ENCODE measurements at places on chromosomes 7 and 10.

GRCh38 chr7:13105209-13105608 is 417.8 kb downstream of the ARL4A start:
- no peak for DNase-seq

GRCh38 chr7:21671859-21672258 is 129.0 kb downstream of the DNAH11 start:
- DNase-seq, result no peak

DNA sequence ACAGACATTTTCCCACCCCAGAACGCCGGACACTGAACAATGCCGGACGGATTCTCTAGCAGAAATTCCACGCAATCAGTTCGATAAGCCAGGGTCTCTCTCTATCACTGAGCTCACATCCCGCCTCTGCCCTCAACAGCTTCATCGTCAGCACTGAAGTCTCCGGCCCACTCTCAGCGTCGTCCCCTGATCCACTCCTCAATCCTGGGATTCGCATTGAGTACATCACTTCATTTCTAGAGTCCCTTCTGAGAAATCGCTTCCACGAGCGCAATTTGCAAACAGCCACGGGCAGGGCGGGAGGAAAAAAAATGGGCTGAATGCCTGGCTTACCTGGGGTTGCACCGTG is 365 bp downstream of the YME1L1 start:
- no peak for DNase-seq

DNA sequence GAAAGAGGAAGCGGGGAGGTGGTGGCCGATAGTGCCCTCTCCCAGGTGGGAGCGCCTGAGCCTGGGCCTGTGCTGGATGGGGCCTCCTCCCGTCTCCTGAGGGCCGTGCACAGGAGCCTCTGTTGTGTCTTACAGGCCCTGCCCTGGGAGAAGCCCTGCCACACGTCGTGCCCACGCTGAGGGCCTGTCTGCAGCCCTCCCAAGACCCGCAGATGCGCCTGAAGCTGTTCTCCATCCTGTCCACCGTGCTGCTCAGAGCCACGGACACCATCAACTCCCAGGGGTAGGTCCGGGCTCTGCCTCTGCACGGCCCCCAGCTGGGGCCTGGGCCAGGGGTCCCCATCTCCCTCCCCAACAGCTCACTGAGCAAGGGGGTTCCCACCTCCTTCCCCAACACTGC is 43.3 kb upstream of the PRKAR1B start:
- no peak for DNase-seq

- no peak for DNase-seq
Observed at GRCh38 chr7:128726059-128726736, 13.0 kb upstream of the CALU start.

- DNase-seq, result no peak
Observed at GRCh38 chr10:37789590-37789989, 67.8 kb downstream of the ZNF248 start.

DNA sequence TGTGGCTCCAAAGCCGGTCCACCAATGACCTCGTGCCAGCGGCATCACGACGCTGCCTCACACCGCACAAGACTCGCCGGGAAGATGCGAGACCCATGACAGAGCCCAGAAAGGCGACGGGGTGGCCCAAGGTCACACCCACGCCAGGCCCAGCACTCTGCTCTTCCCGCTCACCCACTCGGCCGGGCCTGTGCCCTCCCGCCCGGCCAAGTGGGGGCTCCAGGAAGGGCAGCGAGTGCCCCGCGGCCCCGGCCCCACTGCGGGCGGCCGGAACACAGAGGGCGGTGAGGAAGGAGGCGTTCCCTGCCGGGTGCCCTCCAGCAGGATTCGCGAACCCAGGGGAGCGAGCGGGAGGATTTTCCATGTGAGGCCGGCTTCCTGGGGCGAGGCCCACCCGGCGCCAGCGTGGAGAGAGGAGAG is 56.3 kb downstream of the PDGFA start:
- no peak for DNase-seq

DNA sequence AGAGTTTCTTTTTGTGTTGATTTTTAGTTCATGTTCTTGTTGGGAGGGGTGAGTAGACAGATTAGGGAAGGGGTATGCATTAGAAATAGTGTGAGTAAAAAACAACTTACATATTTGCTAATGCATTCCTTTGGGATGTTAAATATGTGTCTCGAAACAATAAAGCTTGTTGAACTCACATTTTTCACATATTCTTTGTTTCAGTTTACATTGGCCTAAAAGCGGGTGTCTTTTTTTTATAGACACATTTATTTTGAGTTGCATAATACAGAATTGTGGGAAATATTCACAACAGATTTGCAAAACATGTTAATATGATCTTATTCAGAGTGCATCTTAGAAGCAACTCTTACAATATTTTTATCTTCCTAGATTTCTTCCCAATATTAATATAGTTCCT is 337.5 kb upstream of the CNTNAP2 start:
- no peak for DNase-seq

- DNase-seq, result no peak
Observed at GRCh38 chr10:42875388-42875755, 92.8 kb downstream of the BMS1 start.

DNA sequence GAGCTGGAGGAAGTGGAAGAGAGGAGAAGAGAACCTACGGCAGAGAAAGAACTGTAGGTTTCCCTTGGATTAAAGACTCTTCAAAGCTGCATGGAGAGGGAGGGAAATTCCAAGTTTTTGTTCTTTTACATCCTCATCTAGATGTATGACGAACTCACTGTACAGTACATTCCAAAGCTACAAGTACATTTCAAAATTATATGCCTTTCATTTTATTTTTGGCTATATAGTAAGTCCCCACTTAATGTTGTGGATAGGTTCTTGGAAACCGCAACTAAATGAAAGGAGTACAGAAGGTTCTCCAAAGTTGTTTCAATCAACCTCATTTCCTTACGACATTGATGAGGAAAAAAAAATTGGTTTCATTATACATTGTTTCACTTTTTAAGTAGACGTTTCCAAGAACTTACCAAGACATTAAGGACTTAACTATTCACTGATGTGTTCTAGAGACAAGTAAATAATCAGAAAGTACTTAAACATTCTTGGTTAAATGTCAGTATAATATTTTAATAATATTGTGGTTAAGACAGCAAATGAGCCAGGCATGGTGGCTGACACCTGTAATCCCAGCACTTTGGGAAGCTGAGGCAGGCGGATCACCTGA is 16.1 kb upstream of the JMJD1C start:
- no peak for DNase-seq

- peak; percentile 20 for DNase-seq
Observed at GRCh38 chr10:119299531-119299930, 92.2 kb downstream of the GRK5 start.

DNA sequence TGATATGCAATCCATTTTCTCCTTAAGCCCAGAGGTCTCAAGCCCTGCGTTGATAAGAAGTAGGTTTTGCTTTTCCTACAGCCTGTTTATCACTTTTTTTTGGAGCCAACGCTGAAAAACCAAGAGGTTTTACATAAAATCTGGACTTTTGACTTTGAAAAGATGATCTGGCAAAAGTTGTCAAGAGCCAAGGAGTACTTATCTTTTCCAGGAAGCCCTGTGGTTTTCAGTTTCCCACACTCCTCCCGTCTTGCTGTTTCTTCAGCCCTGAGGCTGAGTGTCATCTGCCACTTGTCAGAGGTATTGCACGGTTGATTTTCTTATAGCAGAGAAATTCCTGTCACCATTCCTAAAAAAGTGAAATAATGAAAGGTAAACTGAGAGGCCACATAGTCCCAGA is 108.7 kb downstream of the TYW1 start:
- DNase-seq, result peak; percentile 3

GRCh38 chr10:46530249-46531186 is 25.9 kb downstream of the GPRIN2 start:
- DNase-seq, result no peak

- DNase-seq, result no peak
Observed at GRCh38 chr7:150996376-150997074, 5.7 kb downstream of the NOS3 start.

DNA sequence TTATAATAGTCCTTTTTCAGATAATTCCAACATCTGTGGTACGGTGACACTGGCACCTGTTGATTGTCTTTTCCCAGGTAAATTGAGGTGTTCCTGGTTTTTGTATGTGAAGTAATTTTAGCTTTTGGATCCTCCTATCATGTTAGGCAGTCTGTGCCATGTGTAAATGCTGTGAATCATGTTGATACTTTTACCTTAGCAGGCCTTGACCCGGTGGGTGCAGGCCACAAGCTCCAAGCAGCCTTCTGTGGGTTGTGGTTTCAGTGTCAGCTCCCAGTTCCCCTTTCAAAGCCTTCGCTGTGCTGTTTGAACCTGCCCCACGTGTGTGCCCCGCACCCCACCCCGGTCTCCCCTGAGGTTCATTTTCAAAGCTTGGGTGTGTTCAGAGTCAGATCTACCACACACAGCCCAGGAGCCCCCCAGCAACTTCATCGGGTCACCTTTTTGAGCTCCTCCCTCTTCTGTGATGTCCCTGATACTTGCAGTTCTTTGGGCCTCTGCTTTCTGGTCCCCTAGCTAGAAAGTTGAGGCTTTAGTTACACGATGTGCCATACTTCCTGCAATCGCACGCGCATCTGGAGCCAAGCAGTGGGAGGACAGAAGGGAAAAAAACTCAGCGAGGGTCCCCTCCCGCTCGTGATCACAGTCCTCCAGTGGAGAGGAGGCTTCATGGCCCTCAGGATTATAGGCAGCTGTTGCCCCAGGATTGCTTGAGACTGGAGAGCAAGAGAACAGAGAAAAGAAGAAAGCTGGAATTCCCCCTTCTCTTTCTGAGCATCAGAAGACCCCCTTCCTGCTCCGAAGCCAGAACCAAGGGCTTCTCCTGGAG is 8.7 kb upstream of the BHLHA15 start:
- peak; percentile 69 for DNase-seq

GRCh38 chr10:26909753-26910152 is 49.0 kb upstream of the ABI1 start:
- no peak for DNase-seq

DNA sequence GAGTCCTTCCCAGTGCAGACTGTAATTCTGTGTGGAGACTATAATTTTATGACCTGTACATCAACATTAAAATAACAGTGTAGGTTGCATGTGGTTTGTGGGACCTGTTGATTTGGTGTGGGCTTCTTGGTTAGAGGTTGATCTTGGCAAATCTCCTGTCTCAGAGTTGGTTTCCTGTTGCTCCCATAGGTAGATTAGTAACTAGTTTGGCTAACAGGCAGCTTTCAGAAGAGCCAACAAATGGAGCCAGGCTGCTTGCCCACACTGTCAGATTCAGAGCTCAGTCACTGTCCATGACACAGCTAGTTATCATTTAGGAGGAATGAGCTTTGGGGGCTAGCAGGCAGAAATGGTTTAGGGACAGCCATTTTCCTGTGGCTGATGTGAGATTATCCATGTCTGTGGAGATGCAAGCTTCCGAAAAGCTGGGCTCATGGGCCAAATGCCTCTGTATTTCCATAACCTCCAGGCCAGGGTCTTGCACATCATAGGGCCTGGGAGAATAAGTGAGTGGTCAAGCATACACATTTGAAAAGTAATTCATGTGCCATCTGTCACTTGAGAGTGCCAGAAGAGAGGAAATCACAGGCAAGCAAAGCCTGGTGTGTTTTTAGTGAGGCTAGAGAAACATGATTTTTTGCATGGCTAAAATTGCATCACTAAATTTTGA is 33.4 kb downstream of the CCM2 start:
- peak; percentile 30 for DNase-seq

GRCh38 chr10:17428351-17429097 is 25.9 kb downstream of the ST8SIA6 start:
- peak; percentile 80 for DNase-seq

DNA sequence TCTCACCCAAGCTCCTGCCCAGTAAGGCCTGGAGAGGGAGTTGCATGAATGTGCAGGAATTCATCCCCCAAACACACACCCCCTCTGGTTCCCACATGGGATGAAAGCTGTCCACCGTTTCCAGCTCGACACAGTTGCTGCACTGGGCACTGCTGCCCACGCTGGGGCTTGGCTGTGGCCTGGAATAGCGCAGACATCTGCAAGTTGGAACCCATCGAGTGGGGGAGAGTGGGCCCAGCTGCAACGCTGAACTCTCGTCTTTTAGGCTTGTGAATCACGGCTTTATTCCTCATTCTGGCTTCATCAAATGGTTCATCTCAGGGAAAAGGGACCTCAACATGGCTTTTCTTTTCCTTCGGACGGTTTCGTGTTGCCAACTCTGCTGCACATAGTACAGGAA is 264.7 kb downstream of the DNAJB6 start:
- DNase-seq, result no peak

DNA sequence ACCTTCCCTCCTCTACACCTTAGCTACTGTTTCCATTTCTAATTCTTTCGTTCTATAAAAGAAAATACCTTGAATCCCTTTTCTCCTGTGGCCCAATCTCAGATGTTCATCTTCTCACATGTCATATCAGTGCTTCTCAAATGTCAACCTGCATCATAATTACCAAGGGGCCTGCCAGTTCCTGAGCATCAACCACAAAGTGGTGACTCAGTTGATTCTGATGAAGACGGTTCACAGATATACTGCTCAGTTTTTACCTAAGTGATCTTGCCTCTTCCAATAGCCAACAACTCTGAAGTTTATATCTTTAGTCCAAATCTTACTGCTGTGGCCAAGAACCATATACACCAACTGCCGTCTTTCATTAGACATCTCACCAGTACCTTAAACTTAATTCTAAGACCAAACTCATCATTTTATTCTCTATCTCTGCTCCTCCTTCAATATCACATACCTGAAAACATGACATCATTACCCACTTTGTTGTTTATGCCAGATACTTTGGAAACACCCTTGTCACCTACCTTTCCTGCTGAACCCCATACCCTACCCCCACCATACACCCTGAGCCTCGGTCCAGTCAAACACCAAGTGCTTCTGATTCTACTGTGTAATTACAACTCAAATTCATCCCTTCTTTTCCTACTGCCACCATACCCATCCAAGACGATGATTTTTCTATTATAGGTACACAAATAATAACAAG is 115.5 kb downstream of the LMBR1 start:
- no peak for DNase-seq

DNA sequence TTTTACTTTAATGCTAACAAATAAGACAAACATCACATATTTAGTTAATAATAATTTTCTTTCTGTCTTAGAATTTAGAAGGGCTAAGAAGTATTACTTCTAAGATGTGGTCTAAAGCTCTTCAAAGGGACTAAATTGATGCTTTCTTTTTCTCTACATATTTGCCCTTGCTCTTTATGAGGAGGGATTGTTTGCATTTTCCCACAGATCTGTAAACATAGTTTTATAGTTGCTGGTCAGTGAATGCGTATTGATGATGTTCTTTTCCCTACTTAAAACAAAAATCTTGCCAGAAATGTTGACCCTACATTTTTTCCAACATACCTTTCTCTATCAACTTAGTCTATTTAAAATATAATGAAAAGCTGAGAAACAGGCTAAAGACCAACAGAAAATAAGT is 372.4 kb upstream of the LRGUK start:
- DNase-seq, result no peak

- no peak for DNase-seq
Observed at GRCh38 chr10:107417446-107417845, 252.9 kb upstream of the SORCS1 start.

DNA sequence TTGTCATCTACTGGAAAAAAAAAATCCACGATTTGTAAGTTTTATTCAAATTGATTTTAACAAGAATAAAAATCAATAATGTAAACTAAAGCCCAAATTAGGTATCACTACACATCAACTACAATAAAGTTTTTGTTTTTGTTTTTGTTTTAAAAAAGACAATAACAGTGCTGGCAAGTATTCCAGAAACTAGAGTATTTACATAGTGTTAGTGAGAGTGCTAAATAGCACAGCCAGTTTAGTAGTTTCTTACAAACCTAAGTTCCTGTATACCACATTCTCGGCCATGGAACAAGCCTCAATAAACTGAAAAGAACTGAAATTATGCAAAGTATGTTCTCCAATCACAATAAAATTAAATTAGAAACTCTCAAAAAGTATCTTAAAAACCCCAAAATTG is 8.1 kb downstream of the ARHGAP12 start:
- no peak for DNase-seq
